ENCODE measurements at places on chromosomes 3 and 15.

- no peak for DNase-seq
Measured at GRCh38 chr3:107285197-107285596, 92.0 kb upstream of the CCDC54 start.

DNA sequence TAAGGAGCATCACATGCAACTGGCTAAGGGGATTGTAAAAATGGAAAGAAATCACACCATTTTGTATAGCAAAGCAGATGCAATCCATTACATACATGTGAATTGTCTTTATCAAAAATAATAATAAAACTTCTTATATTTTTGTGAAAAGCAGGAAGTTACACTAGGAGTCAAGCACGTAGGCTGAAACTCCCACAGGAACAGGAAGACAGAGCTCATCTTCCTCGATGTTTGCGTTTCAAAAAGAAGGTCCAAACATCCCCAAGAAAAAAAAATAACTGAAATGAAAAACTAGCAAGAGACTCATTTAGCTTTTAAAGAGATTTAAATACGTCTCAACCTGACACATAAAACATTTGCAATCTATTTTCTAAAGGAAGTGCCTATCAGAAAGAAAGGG is 106.6 kb downstream of the TGFBR2 start:
- no peak for DNase-seq

GRCh38 chr3:66425576-66426114 is 75.2 kb downstream of the LRIG1 start:
- DNase-seq, result no peak

GRCh38 chr3:13015286-13016082 is 57.7 kb downstream of the IQSEC1 start:
- DNase-seq, result no peak

Data from cerebellar nuclear complex (tissue), 1 donor.